CD4-positive, alpha-beta T cell treated with Interleukin-4 for 1 hour (primary cell): ENCODE measurements at places on chromosomes 11 and 22.

DNA sequence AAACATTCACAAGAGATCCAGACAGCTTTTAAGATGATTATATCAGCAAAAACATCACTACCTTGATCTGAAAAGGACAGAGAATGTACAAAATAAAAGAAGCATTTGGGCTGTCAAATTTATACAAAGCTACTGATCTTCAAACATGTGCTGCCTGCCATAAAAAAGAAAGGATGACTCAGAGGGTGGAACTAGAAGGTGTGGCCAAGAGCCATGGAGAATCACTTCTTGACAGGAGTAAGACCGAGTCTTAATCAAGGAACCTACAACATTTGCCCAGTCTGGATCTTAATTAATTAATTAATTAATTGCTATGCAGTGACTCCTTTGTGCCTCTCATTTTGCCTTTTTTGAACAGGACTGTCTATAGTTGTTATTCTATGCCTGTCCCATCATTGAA, 33.2 kb downstream of the C11orf96 start:
- DNase-seq: no peak

DNA sequence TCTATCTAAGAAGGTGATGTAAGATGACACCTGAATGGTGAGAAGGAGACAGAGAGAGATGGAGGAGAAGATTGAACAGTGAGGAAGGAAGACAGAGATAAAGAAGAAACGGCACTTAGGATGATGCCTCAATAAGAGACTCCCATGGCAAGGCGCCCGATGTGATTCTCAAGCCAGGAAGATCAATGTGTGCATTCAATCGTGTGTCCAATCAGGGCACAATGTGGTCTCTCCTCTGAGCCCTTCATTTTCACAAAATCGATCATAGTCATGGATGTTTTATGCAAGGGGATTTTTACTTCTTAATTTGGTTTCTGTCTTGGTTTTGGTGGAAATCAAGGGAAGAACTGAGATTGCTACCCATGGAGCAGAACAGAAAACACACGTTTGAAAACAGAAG, 19.9 kb upstream of the TMPRSS13 start:
- DNase-seq: no peak

DNA sequence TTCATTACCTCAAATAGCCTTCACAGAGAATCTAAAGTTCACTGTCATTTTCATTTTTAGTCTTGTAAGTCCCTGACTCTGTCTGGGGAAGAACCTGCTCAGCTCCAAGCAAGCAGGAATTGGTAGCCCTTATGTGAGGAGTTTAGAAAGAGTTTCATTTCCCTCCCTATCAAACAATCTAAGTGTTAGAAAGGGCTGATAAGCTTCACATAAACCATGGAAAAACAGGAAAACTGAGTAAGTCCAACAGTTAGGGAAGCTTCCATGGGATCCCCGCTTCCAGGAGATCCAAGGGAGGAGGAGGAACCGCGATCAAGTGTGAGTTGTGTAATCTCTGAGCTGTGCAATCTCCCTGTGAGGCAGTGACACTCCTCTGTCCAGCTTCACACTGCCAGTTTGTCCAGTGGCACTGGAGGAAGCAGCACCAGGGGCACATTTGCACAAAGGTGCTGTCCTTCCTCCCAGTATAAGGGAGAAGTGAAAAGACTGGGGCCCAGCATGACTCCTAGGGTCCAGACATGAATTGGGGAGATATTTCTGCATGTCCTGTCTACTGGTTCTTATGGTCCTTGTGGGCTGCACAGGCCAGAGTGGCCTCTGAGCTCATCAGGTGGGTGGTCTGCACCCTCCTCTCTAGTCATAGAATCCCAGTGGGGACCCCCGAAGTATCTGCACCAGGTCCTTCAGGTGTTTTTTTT, 4.3 kb downstream of the PRAME start:
- no peak for DNase-seq

- no peak for DNase-seq
Measured at GRCh38 chr11:61343792-61344745, 11.0 kb downstream of the TKFC start.

DNA sequence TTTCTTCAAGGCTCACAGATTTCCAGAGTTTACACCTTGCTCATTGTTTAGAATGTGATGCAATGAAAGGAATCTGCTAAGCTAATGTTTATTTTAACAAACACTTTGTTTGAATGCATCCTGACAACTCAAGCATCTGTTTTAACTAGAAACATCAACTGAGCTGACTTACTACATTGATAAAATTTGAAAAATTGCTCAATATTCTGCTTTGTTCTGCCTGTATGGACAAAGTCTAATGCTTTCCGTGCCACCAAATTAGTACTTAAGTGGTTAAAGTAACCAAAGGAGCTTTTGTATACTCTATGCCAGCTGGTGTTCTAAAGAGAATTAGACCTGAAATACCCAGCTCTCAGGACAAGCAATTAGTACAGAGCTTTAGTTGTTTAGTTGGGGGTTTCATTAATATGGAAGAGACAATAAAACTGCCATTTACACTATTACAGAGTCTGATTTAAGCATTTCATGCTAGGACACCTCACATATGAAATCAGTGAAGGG, 105.2 kb downstream of the MAML2 start:
- DNase-seq: no peak

DNA sequence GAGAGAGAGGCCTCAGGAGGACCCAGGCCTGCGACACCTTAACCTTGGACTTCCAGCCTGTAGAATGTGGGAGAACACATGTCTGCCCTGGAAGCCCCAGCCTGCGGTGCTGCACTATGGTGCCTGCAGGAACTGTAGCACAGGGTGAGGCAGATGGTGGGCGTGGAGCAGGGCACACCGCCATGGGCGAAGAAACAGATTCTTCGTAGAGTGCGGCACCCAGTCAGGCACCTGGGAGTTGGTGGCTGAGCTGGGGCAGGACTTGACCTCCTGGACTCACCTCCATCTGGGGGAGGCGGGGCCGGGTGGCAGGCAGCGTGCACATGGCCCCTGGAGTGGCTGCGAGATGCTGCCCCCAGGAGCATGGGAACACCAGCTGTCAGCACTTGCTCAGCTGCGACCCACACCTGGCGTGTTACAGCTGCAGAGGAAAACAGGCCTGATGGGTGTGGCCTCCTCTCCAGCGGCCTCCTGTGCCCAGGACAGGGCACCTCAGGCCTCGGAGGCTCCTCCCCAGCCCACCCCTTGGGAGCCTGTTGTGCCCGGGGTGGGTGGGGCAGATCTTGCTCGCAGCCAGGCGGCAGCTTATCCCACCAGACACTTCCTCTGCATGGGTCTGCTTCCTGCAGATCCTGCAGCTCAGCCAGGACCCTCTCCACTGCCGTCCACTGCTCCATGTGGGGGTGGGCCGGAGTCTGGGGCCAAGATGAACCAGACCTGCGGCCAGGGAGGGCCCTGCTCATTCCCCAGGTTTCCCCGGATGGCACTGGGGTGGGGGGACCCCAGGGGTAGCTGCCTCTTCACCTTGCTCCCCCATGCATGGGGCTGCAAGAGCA, 80.4 kb downstream of the MYEOV start:
- no peak for DNase-seq

DNA sequence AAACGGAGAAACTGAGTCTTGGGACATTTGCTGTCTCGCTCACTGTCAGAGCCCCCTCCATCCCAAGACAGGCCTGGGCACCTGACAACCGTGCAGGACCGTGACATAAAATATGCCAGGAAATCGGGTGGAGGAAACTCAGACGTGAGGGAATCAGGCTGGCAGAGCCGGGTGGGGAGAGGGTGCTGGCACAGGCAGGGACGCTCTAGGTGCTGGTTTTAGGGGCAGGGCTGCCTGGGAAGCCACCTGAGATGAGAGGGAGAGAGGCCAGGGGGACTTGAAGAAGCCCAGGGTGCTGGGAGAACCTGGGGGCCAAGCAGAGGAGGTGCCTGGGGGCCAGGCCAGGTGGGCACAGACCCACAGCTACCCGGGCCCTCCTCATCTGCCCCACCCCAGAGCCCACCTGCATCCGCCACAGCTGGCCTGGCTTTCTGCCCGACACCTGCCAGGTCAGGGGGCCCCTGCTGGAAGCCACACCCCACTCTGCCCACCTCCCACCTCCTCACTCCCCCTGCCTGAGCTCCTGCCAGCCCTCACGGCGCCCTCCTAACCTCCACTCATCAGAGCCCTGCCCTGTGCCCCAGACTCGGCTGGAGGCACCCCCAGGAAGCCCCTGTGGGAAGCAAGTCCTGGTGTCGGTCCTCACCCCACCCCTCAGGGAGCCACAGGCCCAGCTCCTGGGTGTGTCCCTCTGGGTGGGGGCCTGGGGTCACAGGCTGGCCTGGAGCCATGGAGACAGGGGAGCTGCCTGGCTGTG, 27.3 kb upstream of the MUC5AC start:
- no peak for DNase-seq

DNA sequence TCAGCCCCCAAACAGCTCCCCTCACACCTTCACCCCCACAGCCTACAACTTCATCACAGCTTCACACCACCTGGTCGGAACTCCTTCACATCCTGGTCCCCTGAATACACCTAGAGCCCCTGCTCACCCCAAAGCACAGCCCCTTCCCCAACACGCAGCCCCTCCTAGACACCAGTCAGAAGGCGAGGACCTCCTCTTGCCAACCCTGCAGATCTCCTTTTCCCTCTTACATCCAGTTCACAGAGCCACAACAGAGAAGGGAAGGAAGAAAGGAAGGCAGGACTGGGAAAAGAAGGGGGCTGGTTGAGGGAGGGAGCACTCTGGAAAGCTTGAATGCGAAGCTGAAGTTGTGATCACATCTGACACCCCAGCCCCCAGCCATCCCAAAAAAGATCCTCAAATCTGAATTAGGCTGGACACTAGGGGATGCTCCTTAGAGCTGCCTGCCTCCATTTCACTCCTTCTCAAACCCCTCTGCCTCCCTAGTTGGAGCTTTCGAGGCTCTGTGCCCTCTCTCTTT, 629 bp downstream of the CCKBR start:
- DNase-seq: no peak

DNA sequence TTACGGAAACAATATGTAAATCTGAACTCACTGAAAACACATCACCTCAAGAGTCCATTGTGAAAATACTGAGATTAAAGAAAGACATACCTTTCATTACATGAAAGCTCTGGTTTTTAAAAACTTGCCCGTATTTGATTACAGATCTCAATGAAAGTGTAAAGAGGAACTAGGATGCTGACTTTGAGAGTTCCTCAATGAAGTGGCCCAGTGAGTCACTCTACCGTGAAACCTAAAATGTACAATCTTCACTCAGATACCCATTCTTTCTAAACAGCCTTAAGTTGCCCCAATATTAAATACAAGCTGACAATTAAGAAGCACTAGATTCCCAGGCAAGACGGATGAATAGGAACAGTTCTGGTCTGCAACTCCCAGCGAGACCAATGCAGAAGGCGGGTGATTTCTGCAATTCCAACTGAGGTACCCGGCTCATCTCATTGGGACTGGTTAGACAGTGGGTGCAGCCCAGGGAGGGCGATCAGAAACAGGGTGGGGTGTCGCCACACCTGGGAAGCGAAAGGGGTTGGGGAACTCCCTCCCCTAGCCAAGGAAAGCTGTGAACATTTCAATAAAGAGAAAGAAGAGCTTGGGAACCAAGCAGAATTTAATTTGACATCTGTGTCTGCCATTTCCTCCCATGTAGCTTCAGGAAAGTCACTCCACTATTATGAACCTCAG, 33.8 kb upstream of the OR9G4 start:
- no peak for DNase-seq

DNA sequence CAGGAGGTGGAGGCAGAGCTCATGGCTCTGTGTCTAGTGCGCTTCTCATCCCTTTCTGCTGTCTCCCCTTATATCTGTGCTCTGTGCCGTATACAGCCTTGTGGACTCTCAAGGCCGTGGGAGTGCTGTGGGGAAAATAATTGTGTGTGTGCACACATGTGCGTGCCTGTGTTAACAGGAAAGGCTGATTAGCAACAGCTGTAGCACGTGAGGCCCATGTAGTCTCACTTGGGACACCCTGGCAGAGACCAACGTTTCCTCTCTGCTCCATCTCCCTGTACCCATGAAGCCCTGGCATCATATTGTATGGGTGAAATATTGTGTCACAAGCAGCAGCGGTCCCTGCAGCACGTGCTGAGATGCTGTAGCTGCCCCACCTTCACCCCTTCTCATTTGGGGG, 109.3 kb downstream of the LRRC32 start:
- no peak for DNase-seq

GRCh38 chr11:76805206-76805913, 22.2 kb downstream of the TSKU start:
- DNase-seq: no peak

DNA sequence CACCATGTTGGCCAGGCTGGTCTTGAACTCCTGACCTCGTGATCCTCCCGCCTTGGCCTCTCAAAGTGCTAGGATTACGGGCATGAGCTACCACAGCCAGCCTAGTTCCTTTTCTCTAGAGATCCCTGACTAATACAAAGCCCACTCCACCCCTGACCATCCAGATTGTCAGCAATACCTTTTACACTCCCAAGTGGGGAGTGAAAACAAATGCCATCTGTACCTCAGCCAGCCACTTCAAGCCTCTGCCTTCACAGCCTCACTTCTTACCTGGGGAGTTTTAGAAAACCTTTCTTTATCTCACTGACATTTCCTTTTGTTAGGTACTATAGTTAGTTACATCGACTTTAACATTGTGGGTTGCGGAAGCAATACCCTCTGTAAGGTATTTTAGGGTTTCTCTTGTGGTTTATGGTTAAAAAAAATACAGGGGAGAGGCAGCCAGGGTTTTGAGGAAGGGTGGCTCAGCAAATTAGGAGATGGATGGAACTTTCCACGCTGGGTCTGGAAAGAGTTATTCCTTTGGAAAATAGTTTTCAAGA, 8.9 kb downstream of the TOM1 start:
- peak; percentile 28 for DNase-seq

- DNase-seq: no peak
Measured at GRCh38 chr11:67120456-67120855, 1.4 kb downstream of the KDM2A start.

- DNase-seq: no peak
Measured at GRCh38 chr11:102972853-102973252, 17.3 kb upstream of the MMP13 start.
